ENCODE measurements at places on chromosomes 7 and 10. TPM values are rescaled to one million over a fixed set of nuclear protein-coding genes. Genes with fewer than 3 reads are reported as not detected.

DNA sequence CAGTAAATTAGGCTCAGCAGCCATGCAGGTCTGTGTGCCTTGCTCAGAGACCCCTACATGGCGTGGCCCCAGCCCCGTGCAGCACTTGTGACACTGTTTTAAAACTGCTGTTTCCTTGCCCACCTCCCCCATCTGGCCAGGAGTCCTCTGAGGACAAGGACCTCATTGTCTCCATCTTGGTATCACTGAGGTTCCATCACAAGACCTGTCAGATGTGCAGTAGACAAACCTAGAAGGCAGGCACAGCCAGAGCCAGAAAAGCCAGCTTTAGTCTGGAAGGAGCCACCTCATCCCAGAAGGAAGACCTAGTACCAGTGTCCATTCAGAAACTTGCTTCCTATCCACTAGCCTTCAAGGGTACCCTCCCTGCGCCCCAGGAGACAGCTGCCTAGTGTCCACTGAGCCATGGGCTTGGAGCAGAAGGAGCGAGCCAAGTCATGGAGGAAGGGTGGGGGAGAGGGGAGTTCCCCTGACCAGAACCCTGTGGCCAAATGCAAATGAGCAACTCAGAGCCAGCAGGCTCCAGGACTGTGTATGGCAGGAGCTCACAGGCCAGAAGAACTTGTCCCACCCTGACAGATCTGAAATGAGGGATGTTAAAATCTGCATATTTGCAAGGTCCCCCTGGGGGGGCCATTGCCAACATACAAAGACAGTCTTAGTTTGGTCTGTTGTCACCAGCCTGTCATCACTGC is 176.1 kb downstream of the SH3PXD2A start:
- DNase-seq, result no peak

- DNase-seq, result no peak
Measured at GRCh38 chr7:116436305-116436826, 63.2 kb upstream of the CAV2 start.

The ZNF467 gene
- 2.1 TPM for total RNA-seq

The GRID2IP gene
- 0.32 TPM for total RNA-seq

The FRAT1 gene
- 1.2 TPM for total RNA-seq

- no peak for DNase-seq
Measured at GRCh38 chr10:121378251-121378801, 219.9 kb downstream of the FGFR2 start.

The NUTM2E gene
- total RNA-seq, result not detected

DNA sequence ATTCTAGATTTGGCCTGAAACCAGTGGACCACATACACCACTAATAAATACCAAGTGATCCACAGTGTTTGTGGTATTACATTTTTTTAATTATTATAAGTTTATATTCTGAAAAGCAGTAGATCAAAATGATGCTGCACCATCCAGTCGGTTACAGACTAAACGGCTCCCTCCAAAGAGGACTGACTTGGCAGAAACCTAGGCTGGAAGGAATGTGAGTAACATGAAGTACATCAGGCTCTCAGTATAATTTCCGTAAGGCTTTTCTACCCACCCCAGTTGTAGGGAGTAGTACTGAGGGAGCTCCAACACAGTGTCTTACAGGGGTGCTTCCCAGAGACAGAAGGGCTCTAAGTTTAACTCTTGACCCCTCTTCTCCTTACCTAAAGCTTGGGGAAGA is 119.5 kb downstream of the TRRAP start:
- DNase-seq, result no peak

The RBM20 gene
- total RNA-seq, result 2.3 TPM

The COMTD1 gene
- 2.3 TPM for total RNA-seq

DNA sequence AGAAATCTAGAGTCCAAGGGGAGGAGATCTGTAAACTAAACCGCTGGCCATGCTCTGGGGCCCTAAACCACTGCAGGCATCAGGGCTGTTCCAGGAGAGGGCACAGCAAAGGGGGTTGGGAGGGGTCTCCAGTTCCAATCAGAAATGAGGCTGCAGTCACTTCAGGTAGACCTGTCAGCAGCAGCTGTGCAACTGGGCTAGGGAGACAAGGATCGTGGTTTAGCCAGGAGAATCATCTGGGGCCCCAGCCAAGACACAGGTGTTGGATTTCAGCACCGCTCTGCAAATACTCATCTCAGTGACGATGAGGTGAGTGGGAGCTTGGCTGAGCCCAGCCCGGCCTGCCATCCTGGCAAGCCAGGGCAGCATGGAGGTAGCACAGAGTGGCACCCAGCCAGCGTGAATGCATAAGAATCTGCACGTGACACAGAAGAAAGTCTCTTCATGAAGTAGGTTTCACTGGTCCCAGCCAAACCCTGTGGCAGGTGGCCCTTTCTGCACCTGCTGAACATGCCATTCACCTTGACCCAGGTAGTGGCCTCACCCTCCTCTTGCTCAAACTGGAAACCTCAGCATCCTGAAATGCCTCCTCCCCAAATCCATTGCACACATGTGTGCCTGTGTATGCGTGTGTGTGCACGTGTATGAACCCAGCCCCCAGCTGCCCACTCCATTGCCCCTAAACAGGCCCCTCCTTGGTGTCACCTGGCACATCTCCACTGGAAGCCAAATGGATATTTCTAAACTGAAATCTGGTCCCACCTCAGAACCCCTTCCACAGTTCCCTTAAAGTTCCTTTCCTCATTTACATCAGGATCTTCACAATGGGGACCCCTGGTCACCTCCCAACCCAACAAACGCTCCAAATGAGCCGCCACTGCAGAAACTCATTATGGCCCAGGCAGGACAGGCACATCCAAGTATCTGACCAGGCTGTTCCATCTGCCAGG is 9.6 kb downstream of the GPRIN2 start:
- no peak for DNase-seq

The PSAP gene
- total RNA-seq, result 424 TPM

The EGR2 gene
- 2.3 TPM for total RNA-seq

The BLNK gene
- total RNA-seq, result 7.3 TPM

DNA sequence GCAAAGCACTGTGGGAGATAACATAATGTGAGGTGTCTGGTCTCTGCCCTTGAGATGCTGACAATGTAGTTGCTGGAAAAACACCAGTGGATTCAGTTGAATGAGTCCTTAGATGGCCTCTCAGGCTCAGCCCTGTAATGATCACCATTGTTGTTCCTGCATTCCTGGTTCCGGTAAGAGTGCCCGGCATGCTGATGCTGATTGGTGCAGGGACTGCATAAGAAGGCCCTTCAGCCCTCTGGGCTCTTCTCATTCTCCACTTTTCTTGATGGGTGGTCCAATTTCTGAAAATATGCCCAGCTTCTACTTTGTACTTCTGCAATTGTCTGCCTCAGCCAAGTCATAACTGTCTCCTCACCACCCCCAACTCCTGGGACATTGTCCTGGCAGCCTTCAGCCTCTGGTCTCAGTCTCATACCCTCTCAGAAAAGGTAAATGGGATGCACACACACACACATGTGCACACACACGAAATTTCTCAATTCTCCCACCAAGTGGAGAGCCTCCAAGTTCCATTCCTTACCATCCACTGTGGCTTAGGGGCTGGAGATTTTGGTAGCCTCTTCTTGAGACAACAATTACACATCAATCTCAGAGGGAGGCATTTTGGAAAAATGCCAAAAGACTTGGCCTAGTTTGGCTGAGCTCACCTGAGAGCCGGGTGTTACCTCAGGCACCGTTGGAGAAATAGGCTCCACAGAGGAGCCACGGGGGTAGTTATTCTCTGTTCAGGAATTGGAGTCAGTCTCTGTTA is 314.9 kb downstream of the RPS24 start:
- no peak for DNase-seq

The HMX3 gene
- not detected for total RNA-seq

- DNase-seq, result no peak
Measured at GRCh38 chr7:98555403-98555802, 61.7 kb upstream of the NPTX2 start.

GRCh38 chr7:29287366-29287765 is 92.8 kb downstream of the CHN2 start:
- DNase-seq, result no peak

DNA sequence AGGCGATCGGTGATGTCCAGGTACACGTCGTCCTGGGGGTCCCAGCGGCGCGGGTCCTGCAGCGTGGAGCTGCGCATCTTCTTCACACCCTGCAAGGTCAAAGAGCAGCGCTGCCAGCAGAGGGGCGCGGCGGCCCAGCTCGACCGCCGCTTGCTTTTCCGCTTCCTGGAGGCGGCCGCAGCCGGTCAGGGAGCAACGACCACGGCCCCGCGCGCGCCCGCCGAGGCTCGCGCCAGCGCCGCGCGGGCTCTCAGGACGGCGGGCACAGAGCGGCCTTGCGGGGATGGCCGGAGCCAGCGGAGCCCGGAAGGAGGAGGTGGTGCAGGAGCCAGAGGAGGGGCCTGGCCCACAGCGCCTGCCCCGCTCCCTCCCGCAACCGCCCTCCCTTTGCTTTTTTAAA is 76.4 kb upstream of the CDC14C start:
- DNase-seq, result no peak

- no peak for DNase-seq
Measured at GRCh38 chr7:2287745-2288144, 26.5 kb downstream of the SNX8 start.

The OPN4 gene
- not detected for total RNA-seq

DNA sequence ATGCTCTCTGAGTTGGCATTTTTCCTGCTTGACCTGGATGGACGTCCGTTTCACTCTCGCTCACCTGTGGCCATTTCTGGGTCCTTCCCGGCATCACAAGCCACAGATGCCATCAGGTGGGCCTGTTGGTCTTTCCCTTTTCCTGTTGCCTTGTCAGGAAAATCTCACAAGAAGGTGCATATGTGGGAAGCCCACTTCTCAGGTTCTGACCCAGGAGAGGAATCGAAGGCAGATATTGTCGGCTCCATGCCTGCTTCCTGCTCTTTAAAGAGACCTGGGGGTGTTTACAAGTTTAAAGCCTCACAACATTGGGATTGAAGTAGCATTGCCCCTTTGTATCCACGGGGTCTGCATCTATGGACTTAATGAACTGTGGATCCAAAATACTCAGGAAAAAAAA is 357.9 kb downstream of the RPS24 start:
- no peak for DNase-seq

- no peak for DNase-seq
Measured at GRCh38 chr7:123845823-123846216, 851 bp downstream of the HYAL4 start.

DNA sequence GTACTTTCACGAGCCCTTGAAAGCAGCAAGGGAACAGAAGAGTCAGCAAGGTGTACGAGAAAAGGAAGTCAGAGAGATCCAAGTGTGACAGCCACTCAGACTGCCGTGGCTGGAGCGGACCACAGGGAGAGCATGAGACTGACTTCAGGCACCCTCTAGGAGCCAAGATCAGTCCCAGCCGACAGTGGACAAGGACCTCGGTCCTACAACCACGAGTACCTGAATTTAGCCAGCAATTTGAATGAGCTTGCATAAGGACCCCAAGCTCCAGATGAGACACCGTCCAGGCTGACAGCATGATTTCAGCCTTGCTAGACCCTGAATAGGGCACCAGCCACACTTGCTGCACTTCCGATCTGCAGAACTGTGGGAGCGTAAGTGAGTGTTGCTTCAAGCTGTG is 13.7 kb upstream of the EBF3 start:
- DNase-seq, result no peak

The PAPOLB gene
- 2.2 TPM for total RNA-seq

The FXYD4 gene
- total RNA-seq, result 0.95 TPM

DNA sequence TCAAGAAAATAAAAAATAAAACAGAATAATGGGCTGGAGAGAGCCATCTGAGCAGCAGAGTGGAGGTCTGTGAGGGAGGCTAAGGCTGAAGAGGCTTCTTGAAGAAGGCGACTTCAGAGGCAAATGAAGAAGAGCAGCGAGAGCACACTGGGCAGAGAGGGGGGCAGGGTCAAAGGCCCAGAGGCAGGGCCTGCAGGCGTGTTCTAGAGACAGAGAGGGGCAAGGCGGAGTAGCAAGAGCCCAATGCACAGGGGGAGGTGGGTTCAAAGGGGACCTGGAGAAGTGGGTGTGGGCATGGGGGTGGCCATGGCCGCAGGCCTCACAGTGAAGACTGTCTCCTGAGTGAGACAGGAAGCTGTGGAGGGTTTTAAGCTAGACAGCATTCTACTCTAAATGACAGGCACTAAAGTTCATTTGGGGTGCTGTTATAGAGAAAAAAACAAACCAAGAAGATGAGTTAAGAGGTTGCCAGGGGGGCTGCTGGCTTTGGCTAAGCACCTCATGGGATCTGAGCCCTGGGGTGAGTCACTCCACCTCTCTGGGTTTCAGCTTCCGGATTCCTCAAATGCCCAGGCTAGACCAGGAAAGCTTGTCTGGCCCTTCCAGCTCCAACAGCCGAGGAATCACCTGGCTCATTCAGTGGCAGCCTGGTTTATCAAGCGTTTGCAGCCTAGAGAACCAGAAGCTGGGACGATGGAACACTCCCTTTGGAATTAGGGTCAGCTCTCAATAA is 81.7 kb downstream of the DLG5 start:
- no peak for DNase-seq

DNA sequence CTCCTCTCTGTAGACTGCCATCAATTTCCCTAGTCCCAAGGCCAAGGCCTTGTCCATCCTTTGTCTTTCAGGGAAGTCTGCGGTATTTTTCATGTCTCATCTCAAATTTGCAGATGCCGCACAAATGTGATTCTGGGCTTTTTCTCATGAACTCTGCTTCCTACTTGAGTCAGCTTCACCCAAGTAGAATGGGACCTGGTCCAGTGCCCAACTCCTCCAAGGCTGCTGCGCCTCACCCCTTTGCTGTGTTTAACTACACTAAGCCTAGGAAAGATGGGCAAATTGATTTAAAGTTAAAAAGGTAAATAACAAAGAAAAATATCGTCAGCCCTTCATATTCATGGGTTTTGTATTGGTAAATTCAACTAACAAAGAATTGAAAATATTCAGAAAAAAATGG is 1092.6 kb upstream of the AUTS2 start:
- DNase-seq, result no peak

GRCh38 chr7:46153951-46154787 is 233.1 kb upstream of the IGFBP3 start:
- no peak for DNase-seq

DNA sequence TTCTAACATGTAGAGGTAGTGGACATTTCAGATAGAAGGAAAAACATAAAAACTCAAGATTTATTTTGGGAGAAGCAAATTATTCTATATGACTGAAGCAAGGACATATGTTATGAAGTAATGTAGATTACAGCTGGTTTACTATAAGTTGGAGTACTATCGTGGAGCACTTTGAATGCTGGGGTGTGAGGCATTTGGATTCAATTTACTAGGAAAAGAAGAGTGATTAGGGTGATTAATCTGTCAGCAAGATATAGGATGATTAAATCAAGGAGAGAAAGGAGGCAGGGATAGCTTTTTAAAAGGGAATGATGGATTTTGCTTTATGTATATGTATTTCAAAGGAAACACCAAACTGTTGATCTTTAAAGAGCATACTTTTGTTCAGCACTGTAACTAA is 318.4 kb upstream of the KAT6B start:
- no peak for DNase-seq

The OR2A7 gene
- 5.6 TPM for total RNA-seq

- DNase-seq, result no peak
Measured at GRCh38 chr7:93165447-93165846, 17.3 kb upstream of the SAMD9L start.

- no peak for DNase-seq
Measured at GRCh38 chr10:111037858-111038257, 39.0 kb upstream of the ADRA2A start.

The ACTR3C gene
- 6.5 TPM for total RNA-seq

Data from urinary bladder (tissue), 4 donors.